ENCODE measurements at places on chromosomes 4 and X.

DNA sequence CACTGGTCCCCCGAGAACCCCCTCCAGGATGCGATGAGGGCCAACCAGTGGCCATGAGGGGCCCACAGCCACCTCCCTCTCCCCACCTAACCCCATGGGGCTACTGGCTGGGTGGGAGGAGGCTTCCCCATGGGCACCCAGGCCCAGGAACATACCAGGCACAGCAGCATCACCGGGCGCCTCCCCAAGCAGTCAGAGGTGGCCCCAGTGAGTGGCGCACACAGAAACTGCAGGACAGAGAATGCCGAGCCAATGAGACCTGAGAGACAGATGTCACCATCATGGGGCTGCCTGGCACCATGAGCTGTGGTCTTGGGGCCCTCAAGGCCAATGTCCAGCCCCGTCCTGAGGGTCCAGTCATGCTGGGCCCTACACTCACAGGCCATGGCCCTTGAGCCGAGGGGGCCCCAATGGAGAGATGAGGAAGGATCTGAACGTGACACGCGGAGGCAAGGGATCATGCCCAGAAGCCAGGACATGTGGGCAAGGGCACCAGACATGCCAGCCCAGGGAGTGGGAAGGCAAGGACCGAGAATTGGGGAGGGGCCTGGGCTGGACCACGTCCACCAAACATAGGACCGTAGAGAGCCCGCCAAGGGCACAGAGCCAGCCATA, 30.1 kb downstream of the NOP14 start:
- no peak for DNase-seq

DNA sequence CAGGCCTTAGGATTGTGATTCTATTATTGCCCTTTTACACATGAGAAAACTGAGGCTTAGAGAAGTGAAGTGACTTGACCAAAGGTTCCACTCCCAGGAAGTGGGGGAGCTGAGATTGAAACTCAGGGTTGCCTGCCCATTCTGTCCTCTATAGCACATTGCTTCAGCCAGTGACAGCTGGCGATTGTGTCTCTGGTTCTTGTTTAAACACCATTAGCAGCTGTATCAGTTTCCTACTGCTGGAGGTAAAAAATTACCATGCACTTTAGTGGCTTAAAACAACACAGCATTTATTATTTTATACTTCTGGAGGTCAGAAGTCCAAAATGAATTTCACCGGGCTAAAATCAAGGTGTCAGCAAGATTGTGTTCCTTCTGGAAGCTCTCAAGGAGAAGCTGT, 205.8 kb upstream of the MAMLD1 start:
- no peak for DNase-seq

- no peak for DNase-seq
These were observed 196.0 kb upstream of the DCAF8L1 start for GRCh38 chrX:28177202-28177601.

DNA sequence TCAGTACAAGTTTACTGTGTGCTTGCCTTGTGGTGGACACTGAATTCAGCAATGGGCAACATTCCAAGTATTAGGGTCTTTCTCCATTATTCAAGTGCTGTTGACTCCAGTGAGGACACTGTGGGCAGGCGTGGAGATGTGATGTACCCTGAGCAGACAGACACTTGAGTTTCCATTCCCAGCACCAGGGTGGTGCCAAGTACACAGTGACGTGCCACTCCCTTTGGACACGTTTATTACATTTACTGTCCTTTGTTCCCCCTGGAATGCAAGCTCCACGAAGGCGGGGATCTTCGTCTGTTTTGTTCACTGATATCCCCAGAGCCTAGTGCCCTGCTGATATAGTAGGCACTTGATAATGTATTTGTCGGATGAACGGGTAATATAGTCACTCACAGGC, 130.6 kb upstream of the STX18 start:
- no peak for DNase-seq
